ENCODE measurements at places on chromosomes 13 and 19. TPM values are rescaled to one million over a fixed set of nuclear protein-coding genes. Genes with fewer than 3 reads are reported as not detected.

- no peak for DNase-seq
These were observed 57.9 kb downstream of the THSD1 start for GRCh38 chr13:52348071-52348470.

PRODH2 gene
- not detected for polyA plus RNA-seq

DNA sequence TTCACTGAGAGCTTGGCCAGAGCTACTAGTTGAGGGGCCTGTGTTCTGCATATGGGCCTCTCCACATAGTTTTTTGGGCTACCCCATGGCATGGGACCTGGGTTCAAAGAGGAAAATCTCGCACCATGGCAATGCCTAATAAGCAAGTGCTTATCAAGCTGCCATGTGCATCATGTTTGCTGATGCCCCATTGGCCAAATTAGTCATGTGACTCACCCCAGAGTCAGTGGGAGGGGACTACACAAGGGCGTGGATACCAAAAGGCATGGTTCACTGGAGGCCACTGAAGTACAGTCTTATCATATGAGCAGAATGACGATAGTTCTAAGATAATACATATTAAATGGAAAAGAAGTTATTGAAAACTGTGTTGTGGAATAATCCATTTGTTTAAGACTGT lies 214.8 kb downstream of the LMO7 start:
- no peak for DNase-seq

- DNase-seq = no peak
These were observed 351.3 kb downstream of the DACH1 start for GRCh38 chr13:71515744-71516038.

- no peak for DNase-seq
These were observed 63.4 kb upstream of the C1QTNF9B start for GRCh38 chr13:23960566-23961156.

- DNase-seq = no peak
These were observed 3.5 kb downstream of the SLC7A9 start for GRCh38 chr19:32866061-32866460.

CYP2S1 gene
- polyA plus RNA-seq = 0.67 TPM

- DNase-seq = peak; percentile 72
These were observed 26.2 kb downstream of the ZNF160 start for GRCh38 chr19:53076984-53077383.

DNA sequence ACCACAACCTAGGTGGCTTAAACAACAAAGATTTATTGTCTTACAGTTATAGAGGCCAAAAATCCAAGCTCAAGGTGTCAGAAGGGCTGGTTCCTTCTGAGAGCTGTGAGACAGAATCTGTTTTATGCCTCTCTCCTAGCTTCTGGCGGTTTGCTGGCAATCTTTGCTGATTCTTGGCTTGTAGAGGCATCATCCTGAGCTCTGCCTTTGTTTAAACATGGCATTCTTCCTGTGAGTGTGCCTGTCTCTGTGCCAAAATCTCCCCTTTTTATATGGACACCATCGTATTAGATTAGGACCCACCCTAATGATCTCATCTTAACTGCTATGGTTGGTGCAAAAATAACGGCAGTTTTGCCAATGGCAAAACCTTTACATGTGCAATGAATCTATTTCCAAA lies 169.1 kb downstream of the CACNA1A start:
- no peak for DNase-seq

DNA sequence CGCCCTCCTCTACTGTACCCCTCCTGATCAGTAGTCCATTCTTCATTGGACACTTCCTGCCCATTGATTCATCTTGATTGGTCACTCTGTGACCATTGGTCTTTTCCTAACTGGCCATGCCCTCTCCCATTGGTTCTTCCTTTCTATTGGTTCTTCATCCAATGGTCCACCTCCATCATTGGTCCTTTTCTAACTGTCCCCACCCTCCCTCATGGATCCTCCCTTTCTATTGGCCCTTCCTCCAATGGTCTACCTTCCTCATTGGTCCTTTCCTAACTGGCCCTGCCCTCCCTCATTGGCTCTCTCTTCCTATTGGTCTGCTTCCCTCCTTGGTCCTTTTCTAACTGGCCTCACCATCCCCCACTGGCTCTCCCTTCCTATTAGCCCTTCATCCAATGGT lies 7.1 kb downstream of the KLK6 start:
- DNase-seq = no peak

IGFL3 gene
- polyA plus RNA-seq = not detected

GRCh38 chr19:46737298-46737654 lies 8.6 kb upstream of the FKRP start:
- no peak for DNase-seq

DNA sequence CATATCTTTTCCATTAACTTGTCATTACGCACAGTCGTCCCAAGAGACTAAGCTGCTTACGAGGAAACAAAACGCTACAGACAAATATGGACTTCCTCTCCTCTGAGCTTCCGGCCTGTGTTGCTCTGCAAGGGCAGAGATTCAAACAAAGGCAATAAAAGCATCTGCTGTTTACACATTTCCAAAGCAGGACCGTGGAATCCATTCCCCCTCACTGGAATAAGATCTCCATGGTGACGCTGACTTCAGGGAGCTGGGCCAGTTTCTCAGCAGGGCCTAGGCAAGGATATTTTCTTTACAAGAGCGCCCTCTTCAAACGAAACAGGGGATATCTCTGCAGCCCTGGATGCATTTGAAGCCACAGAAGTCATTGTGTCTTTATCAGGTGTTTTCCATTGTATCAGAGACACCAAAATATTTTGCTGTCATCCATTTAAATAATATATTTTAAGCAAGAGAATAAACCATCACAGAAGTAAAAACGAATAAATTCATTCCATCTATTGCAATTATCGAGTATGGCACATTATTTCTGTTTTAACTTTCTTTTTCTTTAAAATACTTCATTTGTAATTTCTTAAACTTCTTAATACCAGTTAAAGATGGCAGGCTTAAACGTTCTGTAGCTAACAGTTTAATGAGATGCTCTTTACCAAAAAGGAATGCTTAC lies 177.5 kb downstream of the DCLK1 start:
- DNase-seq = peak; percentile 74

- no peak for DNase-seq
These were observed at the start of gene VSTM1 for GRCh38 chr19:54063350-54064116. Gene VSTM1 (minus strand): TSS chr19:54063897. CDS start chr19:54063777, 120 bp downstream.

- DNase-seq = no peak
These were observed 500 bp downstream of the AP3D1 start for GRCh38 chr19:2150794-2151338.

ATP1A3 gene
- 0.77 TPM for polyA plus RNA-seq

- no peak for DNase-seq
These were observed 166.1 kb downstream of the USP12 start for GRCh38 chr13:27005556-27005955.

TMPRSS9 gene
- not detected for polyA plus RNA-seq

DNA sequence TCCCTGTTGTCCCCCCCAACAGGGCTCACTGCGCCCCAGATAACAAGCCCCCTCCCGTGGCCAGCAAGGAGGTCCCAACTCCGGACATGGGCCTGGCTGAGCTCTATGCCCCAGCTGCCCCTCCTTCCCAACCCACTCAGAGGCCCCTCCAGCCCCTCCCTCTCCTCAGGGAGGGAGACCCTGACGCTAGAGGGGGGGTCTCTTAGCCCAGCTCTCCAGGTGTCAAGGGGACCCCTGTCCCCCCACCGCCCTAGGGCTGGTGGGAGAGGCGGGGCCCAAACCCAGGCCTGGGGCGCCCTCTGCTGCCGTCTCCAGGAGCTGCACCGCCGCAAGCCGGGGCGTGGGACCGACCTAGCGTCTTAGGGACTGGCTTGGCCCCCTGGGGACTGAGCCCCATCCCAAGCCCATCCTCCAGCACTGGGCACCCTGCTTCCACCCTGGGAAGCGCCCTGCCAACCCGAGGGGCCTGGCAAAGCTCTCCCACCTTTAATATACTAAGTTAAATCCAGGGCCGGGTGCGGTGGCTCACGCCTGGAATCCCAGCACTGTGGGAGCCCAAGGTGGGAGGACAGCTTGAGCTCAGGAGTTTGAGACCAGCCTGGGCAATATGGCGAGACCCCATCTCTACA lies 1.4 kb downstream of the GRIN3B start:
- peak; percentile 90 for DNase-seq

KDELR1 gene
- polyA plus RNA-seq = 138 TPM

DBP gene
- 7.8 TPM for polyA plus RNA-seq

DNA sequence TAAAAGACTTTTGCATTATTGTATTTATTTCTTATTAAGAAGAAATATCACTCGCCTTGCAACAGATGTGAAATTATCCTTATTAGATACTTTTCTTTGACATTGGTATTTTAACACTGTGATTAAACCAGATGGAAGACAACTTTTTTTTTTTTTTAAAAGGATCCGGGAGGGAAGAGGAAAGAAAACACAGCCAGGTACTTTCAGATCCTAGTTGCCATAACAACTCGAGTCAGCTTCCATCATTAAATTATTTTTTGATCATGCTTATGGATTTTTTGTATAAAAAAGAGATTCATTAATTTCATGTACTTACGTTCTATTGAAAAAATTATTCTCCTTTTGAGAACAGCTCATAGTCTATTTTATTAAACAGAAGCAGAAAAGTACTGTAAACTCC lies 515.7 kb downstream of the TBC1D4 start:
- no peak for DNase-seq

GRCh38 chr13:49636705-49637104 lies 8.4 kb downstream of the ARL11 start:
- DNase-seq = no peak

GRCh38 chr19:46076031-46076880 lies 35.5 kb upstream of the IGFL4 start:
- no peak for DNase-seq

DNA sequence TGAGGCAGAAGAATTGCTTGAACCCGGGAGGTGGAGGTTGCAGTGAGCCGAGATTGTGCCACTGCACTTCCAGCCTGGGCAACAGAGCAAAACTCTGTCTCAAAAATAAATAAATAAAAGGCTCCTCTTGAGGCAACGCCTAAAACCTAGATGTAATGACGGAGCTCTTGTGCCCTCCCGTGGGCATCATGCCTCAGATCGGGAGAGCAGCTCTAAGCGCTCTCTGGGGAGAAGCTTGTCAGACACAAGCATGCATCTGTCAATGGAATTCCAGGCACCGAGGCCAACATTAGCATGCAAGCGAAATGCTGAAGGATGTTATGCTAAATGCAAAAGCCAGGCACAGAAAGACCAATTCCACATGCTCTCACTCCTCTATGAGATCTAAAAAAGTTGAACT lies 45.6 kb upstream of the MRI1 start:
- peak; percentile 28 for DNase-seq

ADGRE3 gene
- polyA plus RNA-seq = not detected

DNA sequence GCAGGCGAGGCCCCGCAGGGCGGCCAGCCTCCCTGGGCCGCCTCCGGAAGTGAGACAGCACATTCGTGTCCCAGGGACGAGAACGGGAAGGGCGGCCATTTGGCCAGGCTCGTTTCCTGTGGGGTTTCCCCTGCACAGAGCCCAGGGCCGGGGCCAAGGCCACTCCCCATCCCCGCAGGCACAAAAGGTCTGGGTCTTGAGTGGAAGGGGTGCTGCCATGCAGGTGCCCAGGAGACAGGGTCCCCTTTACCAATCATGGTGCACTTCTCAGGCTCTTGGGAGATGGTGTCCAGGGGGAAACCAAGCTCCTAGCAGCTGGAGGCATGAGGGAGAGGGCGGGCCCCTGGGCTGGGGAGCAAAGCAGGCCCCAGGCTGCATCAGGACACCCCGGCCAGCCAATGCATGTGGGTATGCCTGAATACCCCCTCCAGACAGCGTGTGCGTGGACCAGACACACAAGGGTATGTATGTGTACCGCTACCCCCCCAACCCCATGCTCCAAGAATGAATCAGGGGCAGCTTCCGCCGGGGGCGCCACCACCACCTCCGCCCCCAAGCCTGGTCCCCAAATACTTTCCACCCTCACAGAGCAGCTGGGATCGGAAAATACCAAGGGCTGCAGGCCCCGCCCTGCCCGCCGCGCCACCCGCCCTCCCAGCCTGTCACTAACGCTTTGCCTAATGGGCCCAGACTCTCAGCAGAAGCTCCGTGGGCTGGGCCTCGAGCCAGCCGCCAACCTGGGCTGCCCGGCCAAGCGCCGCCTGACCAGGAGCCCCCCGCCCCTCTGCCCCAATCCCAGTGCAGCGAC lies 37.6 kb upstream of the NANOS3 start:
- DNase-seq = peak; percentile 91

CEACAM16 gene
- polyA plus RNA-seq = not detected

- DNase-seq = peak; percentile 89
These were observed at the start of gene TSHZ3 for GRCh38 chr19:31349160-31349881. Gene TSHZ3 (minus strand): TSS chr19:31349436. CDS start chr19:31349219, 217 bp downstream.

DNA sequence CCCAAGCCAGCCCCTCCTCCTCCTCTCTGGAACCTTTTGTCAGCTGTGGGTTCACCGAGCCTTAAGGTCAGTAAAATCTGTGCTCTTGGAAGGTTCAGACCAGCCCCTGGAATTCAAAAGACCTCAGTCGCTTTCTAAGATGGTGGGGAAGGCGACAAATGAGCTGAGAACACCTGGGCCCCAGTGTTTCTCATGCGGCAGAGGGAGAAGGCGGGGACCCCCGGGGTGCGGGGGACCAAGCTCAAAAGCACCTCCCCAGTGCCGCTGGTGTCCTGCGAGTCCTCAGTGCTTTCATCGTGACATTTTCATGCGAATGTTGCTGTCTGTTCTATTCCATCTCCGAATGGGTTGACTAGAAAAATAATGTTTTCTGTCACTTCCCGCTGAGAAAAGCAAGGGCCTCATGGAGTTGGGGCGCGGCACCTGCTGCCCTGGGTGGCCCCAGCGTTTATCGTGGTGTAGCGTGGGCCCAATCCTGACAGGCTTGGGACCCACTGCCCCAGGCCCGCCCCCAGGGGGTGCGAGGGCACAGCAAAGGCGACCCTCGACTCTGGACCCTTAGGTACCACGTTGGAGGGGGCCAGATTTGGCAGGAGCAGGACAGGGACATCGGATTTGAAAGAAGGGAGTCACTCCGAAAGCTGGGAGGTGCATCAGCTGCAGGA lies 751 bp upstream of the NTN5 start:
- no peak for DNase-seq

GRCh38 chr13:99282264-99283231 lies 24.4 kb upstream of the GPR18 start:
- DNase-seq = no peak

DNA sequence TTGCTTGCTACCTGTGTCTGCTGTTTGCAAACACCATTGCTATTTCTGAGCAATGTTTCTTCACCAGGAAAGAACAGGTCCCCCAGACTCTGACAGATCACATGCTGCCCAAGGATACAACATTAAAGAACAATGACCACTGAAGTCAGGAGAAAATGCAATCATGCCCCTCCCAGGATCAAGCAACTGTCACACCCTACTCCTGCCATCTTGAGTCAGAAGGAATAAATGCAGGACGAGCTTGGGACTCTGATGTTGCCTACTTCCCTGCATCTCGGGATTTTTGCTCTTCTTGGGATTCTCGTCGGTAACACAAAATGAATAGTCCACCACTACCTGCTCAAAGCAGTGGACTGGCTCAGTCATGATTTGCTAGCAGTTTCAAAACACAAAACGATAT lies 490.6 kb downstream of the COG6 start:
- no peak for DNase-seq

- DNase-seq = no peak
These were observed 39.1 kb upstream of the MTIF3 start for GRCh38 chr13:27489456-27489855.

GNG7 gene
- 1.6 TPM for polyA plus RNA-seq

- DNase-seq = no peak
These were observed 323.3 kb upstream of the ZNF507 start for GRCh38 chr19:32022044-32022640.

- DNase-seq = no peak
These were observed 76.8 kb upstream of the MEDAG start for GRCh38 chr13:30829145-30829832.

- DNase-seq = no peak
These were observed 19.8 kb downstream of the TMEM272 start for GRCh38 chr13:51825165-51825592.
